ENCODE measurements at places on chromosomes 5 and 9. TPM values are rescaled to one million over a fixed set of nuclear protein-coding genes. Genes with fewer than 3 reads are reported as not detected.

GRCh38 chr5:115241881-115242642, 20.6 kb downstream of the PGGT1B start:
- no peak for DNase-seq

GRCh38 chr5:160054047-160054446, 45.1 kb downstream of the TTC1 start:
- DNase-seq: no peak

DNA sequence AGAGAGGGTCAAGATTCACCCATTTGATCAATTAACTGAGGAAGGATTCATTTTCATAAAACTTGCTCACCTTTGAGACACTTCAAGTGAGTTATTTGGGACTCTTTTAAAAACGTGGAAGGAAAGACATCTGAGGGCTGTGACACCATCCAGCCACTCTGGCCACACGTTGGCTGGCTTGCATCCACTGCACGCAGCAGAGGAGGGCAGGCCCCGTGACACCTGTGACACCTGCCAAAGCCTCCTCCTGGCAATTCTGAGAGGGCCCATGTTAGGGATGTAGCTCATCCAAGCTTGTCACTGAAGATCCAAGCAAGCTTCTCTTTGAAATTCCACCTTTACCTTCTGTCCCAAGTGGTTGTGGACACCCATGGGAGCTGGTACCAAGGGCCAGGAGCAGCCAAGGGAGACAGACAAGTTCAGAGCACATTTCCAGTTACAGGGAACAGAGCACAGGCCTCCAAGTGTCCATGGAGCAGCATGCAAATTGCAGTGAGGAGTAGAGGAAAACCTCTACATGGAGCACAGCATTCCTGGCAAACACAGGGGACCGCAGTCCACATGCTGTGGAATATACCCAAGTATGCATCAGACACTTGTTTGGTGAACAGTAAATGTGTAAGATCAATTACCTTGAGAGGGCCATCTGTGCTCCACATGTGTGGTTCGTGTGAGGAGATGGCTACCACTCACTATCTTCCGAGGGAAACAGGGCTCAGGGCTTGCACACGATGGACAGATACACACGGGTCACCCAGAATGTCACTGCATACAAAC, 4.8 kb downstream of the PRSS3 start:
- no peak for DNase-seq

GRCh38 chr5:178382754-178383164, 150.2 kb upstream of the PHYKPL start:
- no peak for DNase-seq

DNA sequence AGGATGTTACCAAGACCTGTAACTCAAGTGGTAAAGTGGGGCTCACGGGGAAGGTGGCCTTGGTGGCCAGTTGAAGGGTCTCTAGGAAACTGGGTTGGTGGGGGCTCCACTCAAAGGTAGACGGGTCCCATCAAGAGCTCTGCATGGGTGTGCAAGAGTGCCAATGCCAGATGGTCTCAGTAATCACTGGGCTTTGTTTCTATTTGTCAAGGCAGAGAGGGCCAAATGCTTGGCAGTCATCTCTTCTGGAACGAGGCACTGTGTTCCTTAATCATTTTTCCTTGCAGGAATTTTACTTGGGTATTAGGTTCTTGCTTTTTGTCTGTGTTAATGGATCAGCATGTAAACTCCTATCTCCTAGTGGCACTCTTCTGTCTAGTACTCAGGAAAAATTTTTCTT, 220.8 kb downstream of the DIRAS2 start:
- DNase-seq: no peak

DNA sequence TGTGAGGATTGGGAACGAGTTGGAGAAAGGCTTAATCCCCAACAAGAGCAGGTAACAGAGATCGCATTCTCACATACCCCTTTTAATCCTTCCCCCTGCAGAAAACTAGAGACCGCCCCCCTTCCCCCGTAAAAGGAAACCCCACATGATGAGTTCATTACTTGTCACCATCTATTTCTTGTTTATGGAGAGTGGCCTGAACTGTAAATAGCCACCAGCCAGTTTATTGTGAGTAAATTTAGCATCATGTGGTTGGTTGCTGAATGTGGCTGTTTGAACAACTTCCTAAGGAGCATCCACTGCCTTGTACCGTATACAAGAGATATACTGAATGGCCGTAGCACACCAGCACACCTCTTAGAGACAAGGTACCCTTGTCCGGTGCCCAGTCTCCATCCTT, 62.1 kb downstream of the TJP2 start:
- DNase-seq: no peak

GRCh38 chr9:84297162-84297821, 43.3 kb downstream of the SLC28A3 start:
- no peak for DNase-seq

DNA sequence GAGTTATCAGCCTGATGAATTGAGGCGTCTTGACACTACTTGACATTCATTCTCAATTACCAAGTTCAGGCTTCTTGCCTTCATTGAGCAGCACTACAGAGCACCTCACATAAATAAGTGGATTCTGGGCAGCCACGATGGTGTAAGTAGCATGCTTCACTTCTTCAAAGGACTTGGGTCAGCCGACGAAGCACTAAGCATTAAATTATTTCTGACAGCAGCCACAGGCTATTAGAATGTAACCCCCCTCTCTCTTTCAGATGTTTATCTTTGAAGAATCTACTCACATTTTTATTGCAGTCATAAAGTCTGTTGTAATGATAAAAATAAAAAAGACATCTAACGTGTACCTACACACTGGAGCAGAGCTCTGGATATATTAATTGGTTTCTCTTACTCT, 45.9 kb upstream of the VPS13A start:
- no peak for DNase-seq

DNA sequence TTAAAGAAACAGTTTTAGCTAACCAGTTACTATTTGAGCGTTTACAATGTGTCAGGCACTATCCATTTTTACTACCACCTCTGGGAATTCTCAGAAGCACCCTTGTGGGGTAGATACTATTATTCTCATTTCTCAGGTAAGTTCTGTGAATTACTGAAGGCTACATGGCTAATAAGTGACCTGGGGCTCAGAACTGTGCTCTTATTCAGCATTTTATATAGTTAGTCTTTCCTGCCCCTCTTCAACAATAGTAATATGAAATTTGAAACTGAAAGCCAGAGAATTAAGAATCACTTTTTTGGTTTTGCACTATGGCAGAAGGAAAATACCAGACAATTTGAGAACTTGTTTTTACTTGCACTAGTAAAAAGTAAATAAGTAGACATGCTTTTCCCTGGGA, 11.8 kb downstream of the ELL2 start:
- DNase-seq: no peak

- no peak for DNase-seq
Observed at GRCh38 chr9:34124926-34125325, 1.6 kb downstream of the DCAF12 start.

DNA sequence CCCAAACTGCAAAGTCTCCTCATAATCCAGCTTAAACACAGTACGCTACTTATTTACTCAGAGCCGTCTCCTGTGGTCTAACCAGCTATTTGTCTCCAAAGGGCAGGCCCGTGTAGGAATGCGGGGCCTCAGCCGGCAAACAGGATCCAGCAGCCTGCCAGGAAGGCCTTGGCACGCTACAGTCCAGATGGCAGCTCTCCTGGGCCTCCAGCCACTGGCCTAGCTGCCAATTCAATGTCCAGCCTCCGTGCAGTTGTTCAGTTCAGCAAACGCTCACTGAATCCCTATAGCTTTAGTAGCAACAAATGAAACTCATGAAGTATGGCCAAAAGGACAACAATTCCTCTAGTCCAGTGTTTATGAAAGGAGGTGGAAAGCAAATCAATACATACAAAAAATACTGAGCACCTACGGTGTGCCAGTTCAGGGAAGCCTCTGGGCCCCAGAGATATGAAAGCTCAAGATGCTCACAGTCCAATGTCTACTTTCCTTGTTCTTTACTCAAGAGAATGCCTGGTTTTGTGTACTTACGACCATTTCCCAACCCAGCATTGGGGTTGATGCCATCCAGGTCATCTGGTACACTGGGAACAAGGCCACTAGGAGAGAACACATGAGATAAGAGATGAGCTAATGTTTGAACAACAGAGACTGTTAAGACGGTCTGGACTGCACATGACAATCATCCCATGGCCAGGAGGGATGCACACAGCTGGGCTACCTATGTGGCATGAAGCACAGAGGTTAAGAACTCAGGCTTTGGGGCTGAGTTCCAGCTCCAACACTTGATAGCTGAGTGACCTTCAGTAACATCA, 8.3 kb downstream of the CDK5RAP2 start:
- no peak for DNase-seq

GRCh38 chr5:21143686-21144085, 1155.7 kb upstream of the CDH18 start:
- no peak for DNase-seq

DNA sequence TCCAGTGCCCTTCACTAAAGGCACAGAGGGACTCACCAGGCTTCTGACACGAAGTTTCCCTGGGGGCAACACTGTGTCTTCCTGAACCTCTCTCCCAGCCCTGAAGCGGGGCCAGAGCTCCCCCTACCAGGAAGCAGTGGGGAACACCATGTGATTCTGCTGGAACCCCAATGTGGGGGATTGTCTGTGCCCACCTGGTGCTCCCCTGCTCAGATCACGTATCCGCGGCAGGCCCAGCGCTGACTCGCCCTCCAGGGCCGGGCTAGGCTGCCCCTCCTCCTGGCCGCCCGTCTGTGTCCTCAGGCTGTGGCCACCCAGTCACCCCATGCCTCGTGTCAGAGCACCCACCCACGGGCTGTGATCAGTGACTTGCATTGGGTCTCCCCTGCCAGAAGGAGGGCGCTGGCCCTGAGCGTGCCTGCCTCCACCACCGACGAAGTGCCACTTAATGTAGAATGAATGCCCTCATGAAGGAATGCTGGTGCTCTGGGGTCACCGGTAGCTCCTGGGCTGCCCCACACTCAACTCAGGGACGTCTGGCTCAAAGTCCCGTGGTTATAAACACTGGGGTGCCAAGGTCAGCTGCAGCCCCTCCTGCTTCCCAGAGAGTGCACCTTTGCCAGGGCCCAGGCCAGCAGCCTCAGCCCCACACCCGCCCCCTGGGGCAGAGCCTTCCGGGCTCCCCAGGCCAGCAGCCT, 22.1 kb downstream of the SARDH start:
- DNase-seq: no peak

GRCh38 chr9:128765499-128765898, 6.2 kb downstream of the ZER1 start:
- no peak for DNase-seq

DNA sequence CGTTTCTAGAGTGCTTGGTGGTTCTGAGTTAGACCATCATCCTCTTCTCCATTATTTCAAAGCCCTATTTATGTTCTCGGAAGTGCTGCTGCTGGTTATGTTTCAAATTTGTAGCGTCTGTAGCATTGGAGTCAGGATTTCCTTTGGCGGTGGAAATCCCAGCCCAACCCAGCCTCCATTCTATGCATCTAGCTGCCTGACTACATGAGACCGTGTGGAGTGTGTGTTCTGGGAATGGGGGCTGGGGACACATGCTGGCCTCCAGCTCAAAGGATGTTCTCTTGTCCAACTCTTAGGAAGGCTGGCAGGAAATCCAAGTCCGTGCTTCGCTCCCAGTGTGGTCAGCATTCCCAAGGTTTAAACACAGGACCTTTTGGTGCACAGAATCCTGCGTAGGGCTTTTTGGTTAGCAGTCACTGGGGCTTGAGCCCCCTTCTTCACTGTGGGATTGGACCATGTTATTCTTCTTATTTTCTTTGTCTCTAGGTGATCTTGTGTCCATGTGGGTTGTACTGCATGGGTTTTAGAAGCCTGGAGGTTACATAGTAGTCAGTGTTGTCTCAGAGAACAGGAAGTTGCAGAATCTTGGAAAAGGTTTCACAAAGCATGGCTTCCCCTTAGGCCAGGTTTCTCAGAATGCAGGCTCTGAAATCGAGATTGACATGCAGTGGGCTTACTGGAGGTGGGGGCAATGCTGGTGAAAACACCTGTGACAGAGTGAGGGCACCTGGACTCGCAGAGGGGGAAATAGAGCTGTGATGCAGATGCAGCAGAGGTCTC, 132.2 kb downstream of the ARHGAP26 start:
- DNase-seq: no peak

- no peak for DNase-seq
Observed at GRCh38 chr9:87588339-87588738, 90.7 kb downstream of the DAPK1 start.

DNA sequence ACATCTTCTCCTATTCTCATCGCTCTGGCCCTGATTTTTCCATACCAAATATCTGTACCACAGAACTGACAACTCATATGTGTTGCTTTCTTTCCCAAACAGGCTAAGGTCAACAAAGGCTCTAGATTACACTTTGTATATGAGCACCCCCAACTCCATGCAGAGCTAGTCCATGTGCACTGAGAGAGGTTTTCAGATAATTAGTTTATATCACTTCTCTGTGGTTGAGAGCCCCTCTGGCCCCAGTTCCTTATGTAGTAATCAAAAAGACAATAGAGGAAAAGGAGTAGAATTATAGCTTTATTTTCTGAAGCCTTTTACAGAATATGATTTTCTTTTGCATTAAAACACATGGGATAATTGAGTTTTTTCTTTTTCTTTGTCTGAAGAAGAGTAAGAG, 120.0 kb downstream of the TRIO start:
- no peak for DNase-seq

DNA sequence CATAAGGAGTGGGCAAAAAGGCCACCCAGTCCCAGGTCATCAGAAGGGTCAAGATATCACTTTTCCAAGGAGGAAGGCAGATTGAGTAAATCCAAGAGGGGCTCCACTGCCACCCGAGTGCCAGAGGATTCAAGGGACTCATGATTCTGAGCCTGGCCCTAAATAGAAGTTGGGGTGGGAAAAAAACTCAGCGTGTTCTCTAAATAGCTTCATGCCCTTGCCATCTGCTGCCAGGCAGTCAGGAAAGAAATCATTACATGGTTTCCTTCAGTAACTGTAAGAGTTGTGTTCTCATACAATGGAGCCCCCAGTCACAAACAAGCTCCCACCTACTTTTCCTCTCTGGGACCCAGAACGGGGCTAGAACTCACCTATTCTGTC, 37.2 kb downstream of the SAR1B start:
- no peak for DNase-seq

Gene NPR3
- 7.6 TPM for total RNA-seq

Gene IL31RA
- not detected for total RNA-seq

Gene GPR151
- total RNA-seq: not detected

Gene GFI1B
- not detected for total RNA-seq

Gene CDKN2A
- total RNA-seq: 0.72 TPM

Gene FBP2
- not detected for total RNA-seq

Gene ABHD17B
- 18.3 TPM for total RNA-seq

Gene PTGS1
- total RNA-seq: 16.0 TPM

Gene SEMA4D
- 14.2 TPM for total RNA-seq

Gene SH3PXD2B
- 43.8 TPM for total RNA-seq

Gene RPP25L
- 28.1 TPM for total RNA-seq

Gene MSMP
- total RNA-seq: not detected
